ENCODE measurements at places on chromosomes 12 and 14.

DNA sequence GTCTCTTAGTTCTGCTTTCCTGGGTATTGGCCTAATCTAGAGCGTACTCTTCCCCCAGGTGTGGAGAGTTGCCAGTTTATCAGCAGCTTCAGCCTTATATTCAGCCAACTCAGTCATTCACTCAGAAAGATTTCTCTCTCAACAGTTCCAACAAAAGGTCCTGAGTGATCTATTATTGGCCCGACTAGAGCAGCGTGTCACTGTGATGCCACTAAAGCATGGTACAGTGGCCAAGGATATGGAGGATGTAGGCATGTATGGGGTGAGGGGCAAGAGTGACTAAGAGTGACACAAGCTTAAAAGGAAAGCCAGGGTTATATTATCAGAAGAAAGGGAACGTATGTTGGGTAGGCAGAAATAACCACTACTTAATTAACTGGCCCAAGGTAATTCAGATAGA lies 4.8 kb downstream of the NOPCHAP1 start:
- DNase-seq = no peak

DNA sequence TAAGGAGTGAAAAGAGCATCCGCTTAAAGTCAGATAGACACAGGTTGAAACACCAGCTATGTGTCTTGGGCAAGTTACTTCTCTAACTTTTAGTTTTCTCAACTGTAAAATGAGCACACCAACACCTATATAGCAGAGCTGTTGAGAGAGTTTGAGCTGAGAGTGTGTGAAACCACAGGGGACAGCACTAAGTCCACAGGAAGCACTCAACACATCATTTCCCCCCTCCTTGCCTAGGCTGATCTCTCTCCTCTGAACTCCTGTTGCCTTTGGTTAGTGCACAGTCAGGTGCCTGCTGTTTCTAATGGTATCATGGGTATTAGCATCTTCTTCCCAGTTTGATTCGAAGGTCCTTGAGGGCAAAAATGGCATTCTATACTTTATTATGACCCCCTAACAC lies 176.7 kb downstream of the DPF3 start:
- DNase-seq = no peak

DNA sequence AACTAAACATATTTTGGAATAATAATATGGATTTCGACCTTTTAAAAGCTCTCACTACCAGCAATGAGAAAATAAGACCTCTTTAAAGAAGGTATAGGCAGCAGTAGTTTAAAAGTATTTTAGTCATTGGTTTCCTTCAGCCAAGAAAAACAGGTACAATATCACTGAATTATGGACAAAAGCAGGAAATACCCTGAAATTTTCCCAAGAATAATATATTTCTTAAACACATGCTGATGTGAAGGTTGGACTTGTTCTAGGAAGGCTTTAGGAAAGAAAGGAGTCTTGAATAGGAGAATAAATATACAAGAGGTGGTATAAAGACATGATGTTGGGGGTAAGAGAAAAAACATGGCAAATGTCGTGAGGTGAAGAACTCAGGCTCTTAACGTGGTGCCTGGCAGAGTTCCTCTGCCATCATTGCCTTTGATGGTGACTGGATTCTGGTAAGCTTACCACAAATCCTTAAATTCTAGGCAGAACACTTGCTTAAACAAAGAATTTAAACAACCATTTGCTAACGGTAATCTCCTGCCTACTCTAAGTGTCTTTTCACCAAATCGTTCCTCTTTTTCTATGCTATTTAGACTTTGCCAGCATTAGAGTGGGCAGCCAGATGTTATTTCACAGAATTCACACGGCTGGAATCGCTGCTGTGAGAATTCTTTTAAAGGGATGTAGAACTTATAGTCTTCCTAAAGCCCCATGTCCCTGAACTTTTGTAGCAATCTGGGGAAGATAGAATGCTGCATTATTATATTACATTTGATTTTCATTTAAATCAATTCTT lies 11.9 kb upstream of the NUDT4 start:
- DNase-seq = no peak

DNA sequence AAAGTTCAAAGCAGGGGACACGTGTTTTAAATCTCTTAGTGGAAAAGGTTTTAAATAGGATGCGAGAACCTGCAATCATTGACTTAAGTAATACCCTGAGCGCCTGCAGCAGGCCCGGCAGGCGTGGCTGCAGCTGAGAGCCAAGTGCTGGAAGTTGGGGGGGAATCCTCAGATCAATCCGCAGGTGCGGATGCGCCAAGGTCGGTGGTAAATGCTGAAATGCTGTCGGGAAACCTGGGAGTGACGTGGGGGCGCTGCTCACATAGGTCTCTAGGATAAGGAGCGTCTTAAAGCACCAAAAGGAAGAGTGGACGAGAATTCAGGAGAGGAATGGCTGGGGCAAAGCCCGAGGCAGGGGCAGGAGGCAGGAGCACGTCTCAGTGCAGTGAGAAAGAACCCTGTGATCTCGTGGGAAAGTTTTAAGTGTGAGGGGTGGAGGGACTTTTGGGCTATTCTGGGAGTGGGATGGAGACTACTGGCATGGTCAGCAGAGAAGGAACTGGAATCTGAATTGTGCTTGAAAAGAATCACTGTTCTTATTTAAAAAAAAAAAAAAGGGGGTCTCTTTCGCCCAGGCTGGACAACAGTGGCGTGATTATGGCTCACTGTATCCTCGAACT lies 883 bp upstream of the CDCA4 start:
- peak; percentile 23 for DNase-seq

Measured in HCEC 1CT (cell line).